Activated naive CD4-positive, alpha-beta T cell (primary cell): ENCODE measurements at places on chromosomes 2 and 18.

GRCh38 chr18:63890950-63891304, 3.4 kb downstream of the SERPINB2 start:
- no peak for DNase-seq

DNA sequence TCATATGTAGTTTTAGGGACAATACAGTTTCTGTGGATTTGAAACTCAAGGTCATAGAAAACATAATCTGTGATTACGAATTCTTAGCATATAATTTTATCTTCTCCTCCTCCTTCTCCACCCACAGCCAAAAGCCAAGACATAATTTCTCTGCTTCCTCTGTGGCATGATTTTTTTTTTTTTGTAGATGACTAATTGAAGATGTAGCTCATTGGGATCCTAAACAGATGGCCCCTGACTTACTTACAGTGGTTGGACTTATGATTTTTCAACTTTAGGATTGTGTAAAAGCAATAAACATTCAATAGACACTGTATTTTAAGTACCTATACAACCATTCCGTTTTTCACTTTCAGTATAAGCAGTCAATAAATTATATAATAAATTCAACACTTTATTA, 42.3 kb downstream of the FSIP2 start:
- DNase-seq, result no peak

- DNase-seq, result no peak
Observed at GRCh38 chr18:34639687-34640086, 70.4 kb upstream of the DTNA start.

GRCh38 chr2:208511016-208511415, 104.4 kb downstream of the PTH2R start:
- no peak for DNase-seq

DNA sequence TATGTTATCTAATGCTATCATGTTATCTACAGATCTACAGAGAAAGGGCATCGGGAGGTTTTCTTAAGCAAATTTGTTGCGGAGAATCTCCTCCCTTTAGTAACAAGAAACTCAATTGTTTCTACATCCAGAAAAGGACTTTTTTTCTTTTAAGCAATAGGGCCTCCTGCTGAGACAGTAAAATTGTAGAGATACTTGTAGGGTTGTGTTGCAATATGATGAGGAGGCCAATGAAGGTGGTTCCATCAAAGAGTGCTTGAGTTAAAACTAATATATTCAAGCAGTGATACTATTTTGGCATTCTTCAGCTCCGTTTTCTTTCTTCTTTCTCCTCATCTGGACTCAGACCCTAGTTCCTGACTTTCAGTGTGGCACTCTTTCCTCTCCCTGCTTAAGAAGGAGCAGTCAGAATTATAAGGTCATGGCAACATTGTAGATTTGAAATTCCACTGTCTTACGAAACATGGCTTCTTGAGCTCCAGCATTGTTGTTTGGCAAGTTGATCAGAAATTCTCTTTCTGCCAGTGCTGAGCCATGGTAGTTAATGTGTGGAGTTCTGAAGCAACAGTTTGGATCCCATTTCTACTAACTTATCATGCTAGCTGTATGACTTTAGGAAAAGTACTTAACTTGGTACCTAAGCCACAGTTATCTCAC, 202.0 kb upstream of the SLC14A2 start:
- no peak for DNase-seq

GRCh38 chr2:158926478-158926948, 41.9 kb upstream of the TANC1 start:
- DNase-seq, result no peak
